ENCODE measurements at places on chromosomes 7 and 10.

DNA sequence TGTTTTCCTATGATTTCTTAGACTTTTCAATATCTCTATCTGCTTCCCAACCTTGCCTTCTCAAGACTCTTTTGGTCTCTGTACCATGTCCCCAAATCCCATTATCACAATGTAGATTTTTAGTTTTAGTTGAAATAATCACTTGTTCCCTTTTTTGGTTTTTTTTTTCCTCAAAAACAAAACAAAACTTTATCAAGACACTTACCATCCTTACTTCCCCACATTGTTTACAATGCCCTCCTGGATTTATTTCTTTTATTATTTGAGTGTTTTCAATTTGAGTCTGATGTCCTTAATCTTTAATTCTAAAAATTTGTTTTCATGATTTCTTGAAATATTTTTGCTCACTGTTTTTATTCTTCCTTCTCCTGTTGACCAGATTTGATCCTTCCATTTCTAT is 112.6 kb downstream of the CPED1 start:
- DNase-seq = no peak

DNA sequence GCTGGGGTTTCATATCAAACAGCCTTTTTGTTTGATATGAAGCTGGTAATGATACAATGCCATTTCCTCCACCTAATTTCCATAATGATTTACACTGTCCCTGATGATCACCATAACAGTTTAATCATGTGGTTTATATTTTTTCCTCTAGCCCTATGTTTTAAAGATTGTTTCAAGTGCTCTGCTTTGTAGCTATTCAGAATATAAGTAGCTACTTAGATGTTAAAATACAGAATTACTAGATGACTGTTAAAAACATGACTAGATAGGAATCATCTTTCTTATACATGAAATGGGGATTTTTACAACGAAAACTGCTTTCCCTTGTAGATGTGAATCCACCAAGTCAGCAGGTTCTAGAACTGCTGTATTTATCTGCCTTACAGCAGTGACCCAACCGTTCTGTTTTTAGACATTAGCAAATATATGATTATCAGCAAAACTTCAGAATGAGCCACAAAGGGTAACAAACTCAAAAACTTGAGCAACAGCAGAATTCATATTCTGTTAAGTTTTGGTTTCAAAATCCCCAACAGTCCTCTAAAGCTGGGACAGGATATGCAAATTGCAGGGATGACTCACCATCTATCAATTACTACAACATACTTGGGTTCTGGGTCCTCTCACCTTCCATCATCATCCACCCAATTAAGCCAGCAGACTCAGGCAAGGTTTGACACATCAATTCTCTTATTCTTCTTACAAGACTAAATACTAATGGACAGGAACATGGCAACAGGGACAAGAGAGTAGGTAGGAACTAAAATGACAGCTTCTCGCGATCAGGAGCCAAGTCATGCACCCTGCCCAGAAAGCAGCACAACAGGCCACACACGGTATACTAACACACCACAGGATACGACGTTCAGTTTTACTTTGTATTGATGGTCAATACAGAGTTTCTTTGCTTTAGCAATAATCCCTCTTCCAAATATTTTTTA is 83.9 kb downstream of the PIP4K2A start:
- peak; percentile 80 for DNase-seq

DNA sequence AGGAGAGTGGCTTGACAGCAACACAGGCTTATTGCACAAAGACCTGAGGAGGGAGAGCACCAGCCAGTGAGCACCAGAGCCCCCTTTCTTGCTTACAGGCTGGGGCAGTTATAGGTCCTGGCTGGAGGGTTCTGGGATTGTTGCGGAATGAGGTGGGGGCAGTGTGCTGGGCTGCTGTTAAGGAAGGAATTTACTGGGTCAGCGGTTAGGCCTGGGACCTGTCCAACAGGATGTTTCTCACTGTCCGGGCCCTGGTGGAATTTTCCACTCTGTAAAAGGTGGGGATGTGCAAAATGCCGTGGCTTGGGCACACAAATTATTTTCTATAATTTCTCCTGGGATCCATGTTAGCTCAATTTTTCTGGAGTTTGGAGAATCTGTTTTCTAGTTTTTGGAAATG is 757.3 kb downstream of the TYW1 start:
- DNase-seq = no peak

- DNase-seq = no peak
These were observed 39.2 kb upstream of the GSAP start for GRCh38 chr7:77455321-77455720.

DNA sequence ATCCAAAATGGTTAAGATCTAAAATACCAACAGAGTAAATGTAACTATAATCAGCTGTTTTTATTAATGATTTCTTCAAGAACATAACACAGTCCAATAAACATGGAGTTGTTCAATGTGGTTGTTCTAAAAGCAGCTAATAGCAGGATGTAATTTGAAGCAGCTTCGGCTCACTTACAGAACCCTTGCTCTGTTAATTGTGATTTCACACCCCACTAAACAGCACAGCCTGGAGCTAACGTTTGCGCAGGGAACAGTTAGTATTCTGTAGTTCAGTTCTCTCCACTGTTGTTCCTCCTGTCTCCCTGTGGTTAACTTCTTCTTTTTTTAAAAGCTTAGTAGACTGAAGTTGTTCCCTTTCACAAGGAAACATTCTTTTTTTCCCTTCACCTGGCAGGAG is 104.0 kb downstream of the GRM3 start:
- no peak for DNase-seq

- DNase-seq = no peak
These were observed 18.2 kb downstream of the SLC29A3 start for GRCh38 chr10:71337219-71337701.

- no peak for DNase-seq
These were observed 544.5 kb upstream of the SORCS1 start for GRCh38 chr10:107708981-107709380.

- no peak for DNase-seq
These were observed 121.5 kb upstream of the EGR2 start for GRCh38 chr10:62937674-62938073.

GRCh38 chr7:155310425-155311114 is 12.9 kb downstream of the INSIG1 start:
- DNase-seq = no peak

DNA sequence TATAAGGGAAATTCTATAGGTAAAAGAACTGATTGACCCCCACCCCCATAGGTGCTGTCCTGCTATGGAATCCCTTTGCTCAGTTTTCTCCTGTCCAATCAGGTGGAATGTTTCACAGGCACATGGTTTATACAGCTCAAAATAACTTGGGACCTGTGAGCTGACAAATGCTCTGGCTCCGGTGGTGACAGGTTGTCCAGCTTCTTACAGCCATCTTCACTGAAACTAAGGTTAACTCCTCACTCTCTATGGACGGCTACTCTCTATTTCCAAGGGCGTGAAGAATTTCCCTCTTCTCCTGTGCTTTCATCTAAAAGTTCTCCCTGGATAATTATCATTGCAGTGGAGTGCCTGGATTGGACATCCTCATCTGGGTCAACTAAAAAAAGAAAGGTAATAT is at the start of gene MYPN:
Gene MYPN, plus strand, starts transcription at position 158 of the 400 bp plus-strand sequence. CDS start 11,951 bp downstream, outside the sequence.
- DNase-seq = no peak

DNA sequence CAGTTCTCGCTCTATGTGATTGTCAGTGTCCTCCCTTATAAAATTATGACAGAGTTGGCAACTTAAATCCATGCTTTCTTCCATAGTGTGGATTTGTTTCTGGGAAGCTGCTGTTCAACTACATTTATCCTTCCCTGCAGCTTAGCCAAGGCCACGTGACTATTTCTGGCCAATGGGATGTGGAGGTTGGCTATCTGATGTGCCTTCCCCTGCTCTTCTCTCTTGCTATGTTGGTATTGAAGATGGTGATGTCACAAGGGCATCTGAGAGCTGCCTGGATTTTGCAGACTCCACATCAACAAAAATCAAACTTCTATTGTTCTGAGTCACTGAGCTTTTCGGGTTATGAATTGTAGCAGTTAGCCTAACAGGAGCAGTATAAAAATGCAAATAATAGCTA is 164.9 kb upstream of the RHOBTB1 start:
- no peak for DNase-seq

DNA sequence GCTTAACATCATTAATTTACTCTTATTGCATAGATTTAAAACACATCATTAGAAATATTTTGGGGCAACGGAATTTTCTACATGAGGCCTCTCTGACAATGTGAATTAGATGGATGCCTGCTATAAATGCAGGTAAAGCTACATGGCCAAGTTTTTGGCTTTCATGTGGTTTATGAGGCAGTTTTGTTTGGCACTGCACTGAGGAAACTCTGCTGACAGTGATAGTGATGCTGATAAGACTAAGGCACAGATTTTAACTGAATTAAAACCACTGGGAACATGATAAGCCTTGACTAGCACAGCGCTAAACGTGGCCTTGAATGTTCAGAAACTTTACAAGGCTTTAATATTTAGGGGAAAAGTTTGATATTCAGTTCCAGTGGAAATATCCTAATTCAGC is 114.3 kb upstream of the NOBOX start:
- DNase-seq = peak; percentile 20

- no peak for DNase-seq
These were observed 269.9 kb upstream of the FERD3L start for GRCh38 chr7:19415123-19415522.

- DNase-seq = no peak
These were observed 65.1 kb downstream of the RSU1 start for GRCh38 chr10:16752099-16752498.

- peak; percentile 7 for DNase-seq
These were observed 18.0 kb downstream of the RNLS start for GRCh38 chr10:88565072-88565471.

DNA sequence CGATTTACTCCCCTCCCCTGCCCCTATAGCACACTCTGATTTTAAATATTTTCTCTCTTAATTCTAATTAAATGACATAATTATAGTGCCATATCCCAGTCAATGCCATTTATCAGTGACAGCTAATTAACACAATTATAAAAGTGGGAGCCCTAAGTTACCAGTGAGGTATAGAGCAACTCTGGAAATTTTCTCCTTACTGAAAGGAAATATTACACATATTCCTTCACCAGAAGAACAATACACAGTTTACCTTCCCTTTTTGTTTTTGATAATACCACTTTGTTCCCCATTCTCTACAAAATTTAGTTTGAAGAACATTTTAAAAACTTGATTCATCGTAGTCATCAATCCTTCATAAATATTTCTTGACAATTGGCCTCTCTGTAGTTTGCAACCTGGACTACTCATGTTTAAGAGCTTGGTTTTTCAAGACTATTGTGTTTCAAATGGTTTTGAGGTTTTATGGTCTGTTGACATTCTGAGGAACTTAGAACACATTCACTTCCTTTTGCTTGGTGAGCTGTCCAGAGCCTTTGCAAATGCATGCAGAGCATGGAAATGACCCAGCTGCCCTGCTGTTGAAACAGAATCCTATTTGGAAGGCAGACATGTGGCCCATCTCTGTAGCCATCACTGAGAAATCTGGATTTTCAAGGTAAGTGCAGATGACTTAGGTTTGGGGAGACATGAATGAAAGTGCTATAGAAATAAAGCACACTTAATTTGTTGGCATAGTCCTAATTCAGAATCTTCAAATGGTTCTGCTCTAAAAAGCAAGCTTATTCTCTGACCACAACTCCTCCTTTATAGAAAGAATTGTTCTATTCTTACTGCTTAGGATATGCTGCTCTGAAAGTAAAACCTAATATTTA is at the start of gene GPR141:
Gene GPR141, plus strand, starts transcription at position 521 of the 875 bp plus-strand sequence. CDS start 56,628 bp downstream, outside the sequence.
- peak; percentile 11 for DNase-seq

- no peak for DNase-seq
These were observed 12.1 kb downstream of the IL15RA start for GRCh38 chr10:5965266-5965665.

DNA sequence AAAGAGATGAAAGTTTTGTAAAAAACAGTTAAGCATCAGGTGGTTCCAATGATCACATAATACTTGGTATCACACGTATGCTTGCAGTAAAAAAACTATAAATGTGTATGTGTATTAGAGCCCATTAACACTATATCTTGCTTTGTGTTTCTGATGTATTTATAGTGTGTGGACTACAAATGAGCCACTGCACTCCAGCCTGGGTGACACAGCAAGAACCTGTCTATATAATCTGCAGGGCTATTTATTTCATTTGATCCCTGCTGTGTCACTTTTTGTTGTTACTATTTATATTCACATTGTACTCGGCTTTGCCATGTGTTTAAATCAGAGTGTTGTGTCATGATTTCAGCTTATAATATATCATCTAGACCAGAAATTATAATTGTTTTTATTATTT is 487.8 kb upstream of the TEX47 start:
- no peak for DNase-seq

GRCh38 chr7:1114505-1114904 is 26.6 kb downstream of the GPER1 start:
- no peak for DNase-seq

GRCh38 chr10:6054884-6055283 is 7.3 kb downstream of the IL2RA start:
- no peak for DNase-seq

DNA sequence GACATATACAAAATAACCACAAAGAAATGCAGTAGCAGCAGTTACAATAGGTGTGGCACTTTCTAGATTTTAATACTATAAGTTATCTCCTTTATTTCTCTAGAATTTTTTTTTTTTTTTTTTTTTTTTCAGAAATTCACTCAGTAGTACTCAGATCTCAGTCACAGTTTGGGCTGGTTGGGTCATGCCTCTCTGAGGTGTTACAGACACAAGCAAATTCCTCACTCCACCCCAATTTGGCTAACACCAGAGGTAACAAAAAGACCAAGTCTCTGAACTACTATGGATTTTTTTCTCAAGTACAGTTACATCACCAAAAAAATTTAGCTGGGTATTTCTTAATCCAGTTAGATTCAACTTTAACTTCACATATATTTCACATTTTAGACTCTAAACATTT is 985.1 kb upstream of the LRRN3 start:
- DNase-seq = no peak

- no peak for DNase-seq
These were observed 127.7 kb downstream of the SRI start for GRCh38 chr7:88091988-88092675.
